ENCODE measurements at places on chromosomes 11 and 22.

GRCh38 chr22:17597217-17597616, 31.3 kb downstream of the ATP6V1E1 start:
- no peak for DNase-seq

DNA sequence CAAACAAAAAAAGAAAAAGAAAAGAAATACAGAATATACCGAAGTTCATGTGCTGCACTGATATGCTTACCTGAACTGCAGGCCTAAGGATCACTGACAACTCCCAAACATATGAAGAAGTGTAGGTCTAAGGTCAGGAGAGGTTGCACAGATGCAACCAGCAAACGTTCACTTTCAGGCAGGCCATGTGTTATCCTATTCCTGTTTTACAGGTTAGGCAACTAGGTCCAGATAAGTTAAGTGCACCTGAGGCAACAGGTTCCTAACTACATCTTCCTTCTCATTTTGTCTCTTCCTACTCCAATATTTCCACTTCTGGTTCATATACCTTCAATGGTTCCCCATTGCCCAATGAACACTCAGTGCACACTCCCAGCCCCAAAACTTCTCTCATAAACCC, 15.1 kb downstream of the PI4KA start:
- DNase-seq, result no peak

DNA sequence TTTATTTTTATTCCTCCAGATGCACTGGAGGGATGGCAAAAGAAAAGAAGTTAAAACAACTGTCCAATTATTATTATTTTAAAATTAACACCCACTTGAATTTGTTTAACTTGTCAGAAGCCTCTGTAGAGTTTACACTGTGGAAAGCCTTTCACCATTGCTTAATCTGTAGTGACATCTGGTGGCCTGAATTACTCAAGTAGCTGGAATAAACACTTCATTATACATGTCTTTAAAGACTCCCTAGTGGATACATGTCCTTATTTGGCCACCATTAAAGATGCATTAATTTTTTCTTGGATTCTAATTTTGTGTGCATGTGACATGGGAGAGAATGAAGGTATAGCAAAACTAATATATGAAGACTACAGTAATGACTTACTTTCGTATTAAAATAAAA, 1496.5 kb downstream of the FAM181B start:
- peak; percentile 26 for DNase-seq

- DNase-seq, result no peak
These were observed 25.1 kb upstream of the APLNR start for GRCh38 chr11:57262157-57262556.

DNA sequence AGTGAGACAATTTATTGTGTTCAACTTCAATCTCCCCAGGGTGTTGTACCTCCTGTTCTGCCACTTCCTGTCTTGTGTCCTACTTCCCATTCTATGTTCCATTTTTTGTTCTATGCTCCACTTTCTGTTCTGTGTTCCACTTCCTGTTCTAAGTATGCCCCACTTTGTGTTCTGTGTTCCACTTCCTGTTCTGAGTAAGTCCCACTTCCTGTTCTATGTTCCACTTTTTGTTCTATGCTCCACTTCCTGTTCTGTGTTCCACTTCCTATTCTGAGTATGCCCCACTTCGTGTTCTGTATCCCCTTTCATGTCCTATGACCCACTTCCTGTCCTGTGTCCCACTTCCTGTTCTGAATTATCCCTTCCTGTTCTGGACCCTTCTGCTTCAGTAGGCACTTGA, 732.7 kb downstream of the TBC1D22A start:
- DNase-seq, result no peak

DNA sequence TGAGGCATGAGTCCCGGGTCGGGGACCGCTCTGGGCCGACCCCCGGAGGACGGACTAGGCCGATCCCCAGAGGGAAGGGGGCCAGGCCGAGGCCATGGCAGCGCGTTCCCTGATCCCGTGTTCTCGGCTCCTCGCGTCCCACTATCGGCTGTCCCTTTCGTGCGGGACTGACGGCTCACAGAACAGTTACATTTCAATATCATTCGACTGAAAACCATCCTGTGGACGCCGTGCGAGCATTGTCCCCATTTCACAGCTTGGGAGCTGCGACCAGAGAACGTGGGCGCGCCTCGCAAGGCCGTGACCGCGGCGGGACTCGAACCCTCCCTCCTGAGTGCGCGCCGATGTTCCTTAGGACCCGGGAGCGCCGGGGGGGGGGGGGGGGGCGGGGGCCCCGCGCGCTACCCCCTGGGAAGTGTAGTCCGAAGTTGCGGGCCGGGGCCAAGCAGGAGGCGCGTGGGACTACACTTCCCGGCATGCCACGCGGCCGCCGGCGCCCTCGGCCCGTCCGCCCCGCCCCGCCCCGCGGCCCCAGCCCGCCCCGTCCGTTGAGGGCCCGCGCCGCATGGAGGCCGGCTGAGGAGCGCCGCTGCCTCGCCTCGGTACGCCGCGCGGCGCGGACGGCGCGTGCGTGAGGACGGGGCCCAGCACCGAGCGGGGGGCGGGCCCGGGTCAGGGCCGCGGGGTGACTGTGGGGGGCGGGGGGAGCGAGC, at the start of gene TRABD:
TRABD (plus strand) TSS at position 539 of the 713 bp plus-strand sequence. CDS start 7,148 bp downstream, outside the sequence.
- peak; percentile 36 for DNase-seq

GRCh38 chr11:33775832-33776470, 1.6 kb upstream of the FBXO3 start:
- no peak for DNase-seq

DNA sequence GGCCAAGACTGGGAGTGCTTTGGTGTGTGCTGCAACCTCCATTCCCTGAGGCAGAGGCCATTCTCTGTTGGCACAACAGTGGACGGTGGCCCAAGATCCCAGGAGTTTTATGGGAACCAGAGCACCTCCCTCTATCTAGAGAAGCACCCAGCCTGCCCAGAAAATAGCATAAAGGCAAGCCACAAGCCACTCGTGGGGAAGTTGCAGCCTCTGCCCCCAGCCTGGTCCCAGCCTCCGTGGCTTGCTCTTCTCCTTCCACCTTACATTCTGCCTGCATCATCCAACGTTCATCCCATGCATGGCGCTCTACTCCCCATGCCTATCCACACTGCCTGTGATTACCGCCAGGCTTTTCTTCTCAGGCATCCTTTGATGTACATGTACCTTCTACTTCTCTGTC, 15.8 kb downstream of the IL17RA start:
- no peak for DNase-seq

GRCh38 chr22:30705710-30706651, 11.3 kb downstream of the OSBP2 start:
- DNase-seq, result peak; percentile 58

DNA sequence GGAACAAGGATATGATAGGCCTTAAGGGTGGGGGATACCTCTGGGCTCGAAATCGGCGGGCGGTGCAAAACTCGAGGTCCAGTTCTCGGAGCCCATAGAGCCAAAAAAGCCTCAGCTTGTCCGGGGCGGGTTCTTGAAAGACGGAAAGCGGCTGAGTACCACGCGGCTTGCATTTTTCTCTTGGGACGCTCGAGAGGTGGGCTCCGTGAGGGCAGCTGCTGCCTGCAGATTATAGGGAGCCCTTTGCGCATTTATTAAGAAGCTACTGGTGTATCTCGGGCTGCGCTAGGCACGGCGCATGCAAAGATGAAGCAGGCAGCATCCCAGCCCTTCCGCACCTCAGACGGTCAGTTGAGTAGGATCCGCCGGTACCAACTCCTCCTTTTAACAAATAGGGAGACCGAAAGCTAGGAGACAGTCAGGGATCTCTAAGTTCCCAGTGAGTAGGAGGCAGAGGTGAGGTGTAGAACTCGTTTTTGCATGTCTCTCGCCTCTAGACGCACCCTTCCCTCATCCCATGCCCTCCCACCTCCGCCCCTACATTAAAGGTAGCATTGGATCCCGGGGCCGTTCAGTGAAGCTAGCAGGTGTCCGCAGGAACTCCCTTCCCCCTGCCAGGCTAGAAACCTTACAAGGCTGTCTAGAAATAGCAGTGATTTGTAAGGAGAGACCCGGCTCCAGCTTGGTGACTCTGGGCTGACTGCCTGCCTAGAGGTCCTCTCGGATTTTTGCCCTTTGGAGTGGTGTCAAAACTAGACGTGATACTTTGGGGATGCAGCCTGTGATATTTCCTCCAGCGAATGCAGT, 768 bp downstream of the LDHA start:
- no peak for DNase-seq

- no peak for DNase-seq
These were observed 2.3 kb downstream of the MMP11 start for GRCh38 chr22:23774922-23775436.

DNA sequence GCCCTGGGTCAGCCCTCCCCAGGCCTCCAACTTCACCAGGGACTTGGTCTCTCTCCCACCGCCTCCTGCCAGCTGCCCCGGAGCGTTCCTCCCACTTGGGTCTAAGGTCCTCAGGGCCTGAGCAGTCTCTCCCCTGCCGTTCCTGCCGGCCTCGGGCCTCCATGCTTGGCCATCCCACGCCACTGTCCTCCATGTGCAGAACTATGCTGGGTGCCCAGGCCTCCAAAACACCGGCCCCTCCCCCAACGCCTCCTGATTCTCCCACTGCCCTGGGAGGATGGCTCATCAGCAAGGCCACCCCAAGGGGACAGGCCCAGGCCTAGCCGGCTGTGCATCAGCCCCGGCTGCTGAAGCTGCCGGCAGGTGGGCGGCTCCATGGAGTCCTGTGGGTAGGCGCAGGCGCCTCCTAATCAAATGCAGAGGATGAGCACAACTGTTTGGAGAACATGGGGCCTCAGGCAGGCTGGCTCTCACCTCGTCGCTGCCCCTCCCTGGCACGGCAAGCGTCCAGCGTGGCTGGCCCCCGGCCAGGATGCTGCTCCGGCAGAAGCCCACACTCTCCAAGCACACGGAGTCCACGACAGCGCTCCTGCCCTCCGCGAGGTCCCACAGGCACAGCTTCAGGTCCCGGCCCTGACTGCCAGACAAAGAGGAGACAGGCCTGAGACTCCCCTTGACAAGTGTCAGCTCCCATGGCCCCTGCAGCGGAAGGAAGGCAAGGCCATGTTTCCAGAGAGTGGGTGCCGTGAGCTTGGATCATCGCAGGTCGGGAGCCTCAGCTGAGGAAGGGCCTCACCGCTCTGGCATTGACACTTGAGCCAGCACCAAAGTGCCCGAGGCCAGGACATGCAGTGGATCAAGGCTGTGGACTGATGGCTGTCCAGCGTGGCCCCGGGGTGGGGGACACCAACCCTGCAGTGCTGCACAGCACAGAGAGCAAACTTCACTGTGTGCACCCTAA, 42.6 kb downstream of the GNB1L start:
- peak; percentile 6 for DNase-seq

- DNase-seq, result no peak
These were observed 19.9 kb downstream of the INCENP start for GRCh38 chr11:62143727-62144126.

DNA sequence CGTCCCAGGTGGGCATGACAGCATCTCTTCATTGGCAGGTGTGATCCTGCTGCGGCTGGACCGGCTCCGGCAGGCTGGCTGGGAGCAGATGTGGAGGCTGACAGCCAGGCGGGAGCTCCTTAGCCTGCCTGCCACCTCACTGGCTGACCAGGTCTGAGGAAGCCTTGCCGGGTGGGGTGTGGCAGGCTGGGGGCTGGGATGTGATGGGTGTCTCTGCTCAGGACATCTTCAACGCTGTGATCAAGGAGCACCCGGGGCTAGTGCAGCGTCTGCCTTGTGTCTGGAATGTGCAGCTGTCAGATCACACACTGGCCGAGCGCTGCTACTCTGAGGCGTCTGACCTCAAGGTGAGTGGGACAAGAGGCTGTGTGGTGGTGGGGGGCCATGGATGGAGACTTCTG, 3.5 kb downstream of the LARGE2 start:
- DNase-seq, result no peak

Data from NCI-H1092 (cell line).